Activated CD4-positive, alpha-beta T cell treated with anti-CD3 and anti-CD28 coated beads for 36 hours (primary cell): ENCODE measurements at places on chromosomes 1 and 21.

GRCh38 chr1:17587693-17588047 lies 48.2 kb downstream of the ARHGEF10L start:
- DNase-seq = no peak

- DNase-seq = no peak
Measured at GRCh38 chr1:193558491-193559028, 372.1 kb upstream of the B3GALT2 start.

DNA sequence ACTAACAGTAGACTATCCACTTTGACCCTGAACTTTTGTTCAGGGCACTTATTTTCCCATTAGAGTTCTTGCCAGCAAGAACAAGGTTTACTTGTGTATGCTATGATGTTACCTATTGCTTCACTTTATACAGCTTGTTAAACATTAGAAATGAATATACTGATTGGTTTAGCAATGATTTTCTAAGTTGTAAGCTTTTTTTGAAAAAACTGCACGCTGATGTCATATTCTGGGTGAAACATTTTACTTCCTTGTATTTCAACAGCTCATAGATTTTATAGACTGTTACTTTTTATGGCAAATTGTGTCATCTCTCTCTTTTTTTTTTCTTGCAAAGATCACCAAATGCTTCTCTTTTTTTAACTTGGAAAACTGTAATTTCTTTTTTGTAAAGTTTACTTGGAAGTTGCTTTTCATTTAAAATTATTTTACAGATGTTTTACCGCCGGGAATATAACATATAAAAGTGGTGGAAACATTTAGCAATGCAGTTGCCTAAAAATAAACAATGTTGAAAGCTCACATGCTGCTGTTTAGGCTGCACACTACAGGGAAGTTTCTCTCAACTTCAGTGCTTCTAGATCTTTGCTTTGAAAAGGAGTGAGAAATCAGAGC lies 215.3 kb upstream of the NFIA start:
- no peak for DNase-seq

- DNase-seq = no peak
Measured at GRCh38 chr1:68799096-68799495, 302.2 kb upstream of the DEPDC1 start.

DNA sequence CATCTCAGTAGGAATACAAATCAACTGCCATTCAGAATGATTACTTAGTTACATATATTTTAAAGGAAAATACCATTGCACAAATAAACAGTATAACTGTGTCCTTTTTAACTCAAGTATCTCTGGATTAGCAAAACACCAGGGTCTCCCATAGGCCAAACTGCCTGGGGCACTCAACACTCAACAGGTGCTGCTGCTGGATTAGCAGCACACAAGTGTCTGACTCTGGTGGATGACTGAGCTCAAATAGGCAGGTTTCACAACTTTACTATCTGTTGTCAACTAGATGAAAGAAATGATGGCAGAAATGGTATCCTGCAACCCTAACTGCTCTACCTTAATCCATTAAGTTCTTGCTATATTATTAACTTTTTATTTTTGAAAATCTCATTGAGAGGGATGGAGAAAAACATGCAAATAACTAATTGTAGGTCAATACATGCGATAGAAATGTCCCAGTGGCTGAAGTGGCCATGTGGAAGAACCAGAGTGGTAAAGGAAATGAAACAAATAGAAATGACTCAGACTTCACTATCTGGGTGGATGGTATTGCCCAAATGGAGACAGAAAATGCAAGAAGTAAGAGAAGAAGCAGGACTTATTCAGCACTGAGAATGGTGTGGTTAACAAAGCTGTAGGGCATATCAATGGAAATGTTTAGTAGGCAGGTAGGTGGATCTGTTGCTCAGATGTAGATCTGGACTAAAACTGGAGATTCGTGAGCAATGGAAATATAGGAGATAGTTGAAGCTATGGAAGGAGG lies 90.8 kb upstream of the CCDC190 start:
- peak; percentile 3 for DNase-seq

GRCh38 chr1:45322486-45323040 lies 4.1 kb upstream of the HPDL start:
- DNase-seq = no peak

DNA sequence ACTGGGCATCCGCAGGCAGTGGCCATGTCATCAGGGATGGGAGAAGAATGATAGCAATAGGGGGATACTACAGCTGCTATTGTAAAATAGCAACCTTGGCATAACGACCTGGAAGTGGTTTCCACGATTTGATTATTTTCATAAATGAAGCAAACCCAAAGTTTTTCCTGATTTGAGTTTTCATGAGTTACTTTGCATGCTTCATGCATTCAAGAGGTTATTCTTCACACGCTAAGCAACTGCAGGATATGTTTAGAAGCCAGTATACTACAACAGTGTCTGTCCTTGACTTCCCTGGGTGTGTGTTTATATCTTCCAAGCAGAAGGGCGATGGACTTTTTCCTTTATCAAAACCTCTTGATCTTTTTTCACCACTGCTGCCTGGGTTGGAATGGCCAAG lies 281.1 kb upstream of the DUSP10 start:
- no peak for DNase-seq

DNA sequence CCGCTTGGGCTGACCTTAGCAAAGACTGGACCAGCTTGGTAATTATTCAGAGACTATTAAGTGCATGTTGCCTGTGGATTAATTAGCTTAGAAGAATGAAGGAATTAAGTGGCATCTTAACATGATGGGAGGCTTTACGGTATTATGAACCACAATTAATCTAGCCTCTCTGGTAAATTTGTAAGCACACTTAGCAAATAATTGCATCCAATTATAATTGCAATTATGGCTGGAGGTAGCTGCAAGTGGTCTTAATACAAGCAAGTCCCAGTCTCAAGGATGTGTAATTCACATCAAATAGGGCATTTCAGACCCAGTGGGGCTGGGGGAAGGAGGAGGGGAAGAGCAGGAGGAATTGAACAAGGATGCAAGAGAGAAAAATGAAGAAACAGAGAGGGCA lies 151.6 kb downstream of the CNIH3 start:
- DNase-seq = no peak

- no peak for DNase-seq
Measured at GRCh38 chr1:1918901-1919303, at the start of gene TMEM52. TMEM52 (minus strand) TSS chr1:1919279; CDS start chr1:1919265, 14 bp downstream.

GRCh38 chr1:248155927-248156326 lies 11.0 kb downstream of the OR2M5 start:
- no peak for DNase-seq

- DNase-seq = no peak
Measured at GRCh38 chr1:108817016-108817415, 39.9 kb downstream of the AKNAD1 start.

DNA sequence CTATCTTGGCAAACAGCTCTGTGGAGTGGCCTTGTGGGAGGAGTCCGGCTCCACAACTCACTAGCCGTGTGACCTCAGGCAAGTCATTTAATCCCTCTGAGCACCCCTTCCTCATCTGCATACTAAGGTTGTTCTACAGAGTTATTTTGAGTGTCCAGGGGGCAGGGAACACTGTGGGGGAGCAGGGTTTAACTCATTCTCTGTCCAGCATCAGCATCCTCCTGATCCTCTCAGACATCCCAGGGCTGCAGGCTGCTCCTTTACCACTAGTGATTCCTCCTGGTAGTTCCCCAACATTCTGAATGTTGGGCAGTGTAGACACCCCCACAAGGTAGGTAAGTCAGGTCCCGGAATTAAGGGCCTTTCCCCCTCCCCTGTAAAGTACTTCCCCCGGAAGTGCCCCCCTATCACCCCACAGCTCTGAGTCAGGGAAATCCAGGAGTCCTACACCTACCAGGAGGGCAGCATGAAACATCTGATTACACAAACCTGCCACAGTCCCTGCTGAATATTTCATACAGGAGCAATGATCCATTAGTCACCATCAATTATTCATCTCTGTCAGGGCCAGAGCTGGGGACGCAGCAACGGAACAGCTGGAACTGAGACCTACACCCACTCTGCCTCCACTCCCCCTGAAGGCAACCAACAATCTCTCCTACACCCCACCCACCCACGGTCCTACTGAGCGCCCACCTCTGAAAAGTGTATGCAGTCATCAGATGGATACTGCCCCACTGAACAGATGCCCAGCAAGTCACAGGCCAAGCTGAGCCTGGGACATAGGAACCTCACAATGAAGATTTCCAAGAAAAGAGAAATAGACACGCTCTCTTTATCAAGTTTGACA lies 20.5 kb downstream of the SYT2 start:
- no peak for DNase-seq

DNA sequence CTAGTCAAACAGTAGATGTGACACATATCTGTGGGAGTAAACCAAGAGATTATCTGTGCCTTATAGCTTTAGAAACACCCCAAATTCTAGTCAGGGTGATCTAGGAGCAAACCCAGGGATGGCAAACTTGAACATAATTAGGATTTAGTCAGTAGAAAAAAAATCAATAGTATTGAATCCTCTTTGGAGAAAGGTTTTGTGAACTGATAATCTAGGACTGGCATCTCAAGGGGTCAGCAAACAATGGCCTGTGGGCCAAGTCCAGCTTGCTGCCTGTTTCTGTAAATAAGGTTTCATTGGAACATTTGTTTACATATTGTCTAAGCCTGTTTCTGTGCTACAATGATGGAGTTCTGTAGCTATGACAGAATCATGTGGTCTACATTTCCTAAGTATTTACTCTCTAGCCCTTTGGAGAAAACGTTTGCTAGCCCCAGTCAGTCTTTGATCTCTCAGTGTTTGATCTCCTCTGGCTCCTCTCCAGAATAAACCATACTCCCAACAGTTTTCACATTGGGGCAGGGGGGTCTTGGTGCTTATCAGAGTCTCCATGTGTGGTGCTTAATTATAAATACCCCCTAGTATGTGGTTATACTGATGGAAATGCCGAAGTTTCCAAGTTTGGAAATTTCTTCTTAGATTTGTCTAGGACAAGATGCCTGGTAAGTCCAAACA lies 385.8 kb downstream of the NTNG1 start:
- DNase-seq = no peak

DNA sequence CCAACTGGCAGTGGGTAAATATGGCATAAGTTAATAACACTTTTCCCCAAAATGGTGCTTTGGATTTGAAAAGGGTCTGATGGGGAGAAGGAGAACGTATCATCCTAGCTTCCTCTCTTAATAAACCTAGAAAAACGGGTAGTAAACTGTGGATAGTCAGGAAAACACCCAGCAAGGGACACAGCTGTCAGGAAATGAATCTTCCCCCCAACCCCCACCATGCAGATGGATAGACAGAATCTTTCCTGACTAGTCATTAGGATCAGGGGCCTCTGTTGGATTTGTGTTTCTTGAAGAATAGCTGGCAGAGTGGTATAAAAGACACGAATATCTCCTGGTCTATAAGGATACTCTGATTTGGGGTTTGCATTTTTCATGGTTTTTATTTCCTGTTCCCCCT lies 22.5 kb upstream of the LAX1 start:
- no peak for DNase-seq

DNA sequence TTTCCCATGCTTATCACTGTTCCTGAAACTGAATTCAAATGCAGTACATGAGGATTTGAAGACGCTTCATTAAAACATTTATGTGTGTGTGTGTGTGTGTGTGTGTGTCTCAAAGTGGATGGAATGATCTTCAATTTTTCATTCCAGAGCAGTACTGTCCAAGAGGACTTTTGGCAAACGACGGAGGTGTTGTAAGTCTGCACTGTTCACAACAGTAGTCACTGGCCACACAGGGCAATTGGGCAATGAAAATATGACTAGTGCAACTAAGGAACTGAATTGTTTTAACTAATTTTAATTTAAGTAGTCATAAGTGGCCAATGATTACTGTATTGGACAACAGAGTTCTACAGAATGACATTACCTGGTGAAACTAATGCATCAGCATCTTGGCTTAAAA lies 5.0 kb downstream of the TAF5L start:
- DNase-seq = no peak

- no peak for DNase-seq
Measured at GRCh38 chr1:4027008-4027407, 126.9 kb upstream of the C1orf174 start.

DNA sequence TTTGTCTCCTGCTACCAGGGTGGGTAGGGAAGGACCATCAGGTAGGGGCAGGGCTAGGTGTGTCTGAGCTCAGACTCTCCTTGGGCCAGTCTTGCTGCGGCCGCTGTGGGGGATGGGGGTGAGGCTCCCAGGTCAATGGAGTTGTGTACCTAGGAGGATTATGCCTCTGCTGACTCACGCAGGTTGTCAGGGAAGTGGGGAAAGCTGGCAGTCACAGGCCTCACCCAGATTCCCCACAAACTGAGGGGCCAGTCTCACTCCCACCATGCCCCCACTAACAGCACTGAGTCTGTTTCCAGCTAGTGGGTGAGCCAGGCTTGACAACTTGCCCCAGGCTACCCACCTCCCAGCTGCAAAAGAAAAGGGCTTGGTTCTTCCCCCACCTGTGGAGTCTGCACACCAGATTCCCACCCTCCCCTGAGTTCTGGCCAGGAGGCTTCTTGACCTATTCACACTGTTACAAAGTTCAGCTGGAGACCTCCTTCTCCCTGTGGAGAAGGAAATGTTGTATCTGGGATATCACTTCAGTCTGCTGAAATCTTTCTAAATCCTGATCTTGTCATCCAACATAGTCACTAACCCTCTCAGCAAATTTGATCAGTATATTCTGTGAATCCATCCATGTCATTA lies 69.2 kb upstream of the GJA8 start:
- no peak for DNase-seq

DNA sequence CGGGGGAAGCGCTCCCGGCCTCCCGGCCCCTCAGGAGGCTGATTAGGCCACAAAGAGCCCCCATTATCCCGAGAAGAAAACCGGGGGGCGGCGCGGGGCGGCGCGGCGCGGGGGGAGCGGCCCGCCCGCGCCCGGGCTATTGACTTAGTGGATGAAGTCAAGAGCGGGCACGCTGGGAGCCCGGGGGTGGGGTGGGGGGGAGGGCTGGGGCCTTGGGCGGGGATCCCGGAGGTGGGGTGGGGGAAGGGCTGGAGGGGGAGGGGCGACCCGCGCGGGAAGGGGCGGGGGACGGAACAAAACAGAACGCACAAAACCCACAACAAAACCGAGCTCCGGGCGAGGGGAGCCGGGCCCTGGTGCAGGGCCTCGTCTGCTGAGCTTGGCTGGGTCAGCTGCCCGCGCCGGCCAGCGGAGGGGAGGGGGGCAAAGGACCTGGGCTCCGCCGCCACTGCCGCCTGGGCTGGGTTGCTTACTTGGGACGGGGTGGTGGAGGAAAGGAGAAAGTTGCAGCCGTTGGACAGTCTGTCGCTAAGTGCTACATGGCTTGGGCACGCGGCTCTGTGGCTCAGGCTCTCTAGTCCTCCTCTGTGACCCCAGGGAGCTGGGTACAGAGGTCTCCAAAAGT lies 16.3 kb downstream of the PAX7 start:
- no peak for DNase-seq

- no peak for DNase-seq
Measured at GRCh38 chr1:81827942-81828341, 27.2 kb downstream of the ADGRL2 start.

- DNase-seq = no peak
Measured at GRCh38 chr1:226719596-226720387, 19.3 kb downstream of the ITPKB start.
